CD4-positive, alpha-beta memory T cell (primary cell): ENCODE measurements at places on chromosomes 2 and 18. TPM values are rescaled to one million over a fixed set of nuclear protein-coding genes. Genes with fewer than 3 reads are reported as not detected.

The RESP18 gene
- not detected for total RNA-seq

The TGIF1 gene
- 95.1 TPM for total RNA-seq

The DIPK1C gene
- total RNA-seq = not detected

The DSG4 gene
- not detected for total RNA-seq

The KYNU gene
- 1.3 TPM for total RNA-seq

The ZSWIM2 gene
- total RNA-seq = not detected

- no peak for DNase-seq
- no peaks in the 10 kb centered on the region for H3K27me3 ChIP-seq
- no peaks in the 10 kb centered on the region for H3K36me3 ChIP-seq
- no peaks in the 10 kb centered on the region for H3K4me1 ChIP-seq
- H3K4me3 ChIP-seq = no peak overlapping the region
Observed at GRCh38 chr2:30655211-30655610, 152.0 kb downstream of the CAPN13 start.

- H3K4me1 ChIP-seq = no peaks in the 10 kb centered on the region
- DNase-seq = no peak
- no peak overlapping the region for H3K27ac ChIP-seq
- no peaks in the 10 kb centered on the region for H3K27me3 ChIP-seq
Observed at GRCh38 chr2:234869969-234870368, 81.8 kb upstream of the SH3BP4 start.

DNA sequence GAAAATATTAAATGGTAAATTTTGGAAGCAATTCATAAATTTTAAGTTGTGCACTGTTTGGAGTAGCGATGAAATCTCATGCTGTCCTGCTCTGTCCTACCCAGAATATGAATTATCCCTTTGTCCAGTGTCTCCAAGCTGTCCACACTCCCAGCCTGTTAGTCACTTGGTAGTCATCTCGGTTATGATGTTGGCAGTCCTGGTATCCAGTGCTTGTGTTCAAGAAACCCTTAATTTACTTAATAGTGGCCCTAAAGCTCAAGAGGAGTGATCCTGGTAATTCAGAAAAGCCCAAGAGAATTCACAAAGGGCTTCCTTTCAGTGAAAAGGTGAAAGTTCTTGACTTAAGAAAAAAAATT is 71.8 kb upstream of the STAM2 start:
- no peak overlapping the region for H3K4me3 ChIP-seq
- H3K27ac ChIP-seq = no peak overlapping the region
- no peaks in the 10 kb centered on the region for H3K36me3 ChIP-seq
- H3K4me1 ChIP-seq = no peaks in the 10 kb centered on the region
- H3K27me3 ChIP-seq = no peaks in the 10 kb centered on the region

GRCh38 chr2:240885566-240885965 is 10.4 kb downstream of the MAB21L4 start:
- no peak overlapping the region for H3K4me3 ChIP-seq
- no peak overlapping the region for H3K27ac ChIP-seq
- DNase-seq = no peak
- no peaks in the 10 kb centered on the region for H3K36me3 ChIP-seq
- H3K27me3 ChIP-seq = no peaks in the 10 kb centered on the region
- no peaks in the 10 kb centered on the region for H3K4me1 ChIP-seq

DNA sequence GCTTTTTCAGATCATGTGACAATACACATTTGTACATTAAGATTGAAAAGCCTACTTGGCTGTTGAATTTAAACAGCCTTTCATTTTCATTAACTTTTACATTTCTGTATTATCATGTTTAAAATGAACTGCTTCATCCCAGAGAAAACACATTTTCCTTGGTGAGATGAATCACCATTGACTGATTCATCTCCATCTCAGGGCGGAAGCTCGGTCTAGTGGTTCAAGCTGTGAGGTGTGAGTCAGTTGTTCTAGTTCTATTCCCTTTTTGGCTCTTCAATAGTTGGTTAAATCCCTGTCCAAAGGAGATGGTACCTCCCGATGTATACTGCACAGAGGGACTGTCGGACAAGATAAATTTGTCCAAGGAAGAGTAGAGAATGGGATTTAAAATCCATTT is 189.7 kb downstream of the ADCYAP1 start:
- no peaks in the 10 kb centered on the region for H3K4me1 ChIP-seq

DNA sequence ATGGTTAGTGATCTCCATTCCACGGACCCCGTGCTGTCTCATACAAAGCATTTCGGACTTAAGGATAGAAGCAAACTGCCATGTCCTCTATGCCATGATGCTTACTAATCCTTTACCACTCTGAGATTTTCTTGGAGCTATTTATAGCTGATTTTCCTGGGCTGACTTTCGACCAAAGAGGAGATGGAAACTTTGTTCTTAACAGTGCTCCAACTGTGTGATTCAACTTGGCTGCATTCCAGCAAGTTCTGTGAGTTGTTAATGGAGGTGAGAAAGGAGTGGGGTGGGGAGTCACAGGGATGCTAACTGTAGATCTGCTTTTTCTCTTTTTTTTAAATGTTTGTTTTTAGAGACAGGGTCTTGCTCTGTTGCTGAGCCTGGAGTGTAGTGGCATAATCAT is 45.5 kb upstream of the MSH2 start:
- no peak overlapping the region for H3K27ac ChIP-seq
- no peak overlapping the region for H3K4me3 ChIP-seq
- H3K4me1 ChIP-seq = no peaks in the 10 kb centered on the region
- H3K36me3 ChIP-seq = no peaks in the 10 kb centered on the region
- no peaks in the 10 kb centered on the region for H3K27me3 ChIP-seq
- DNase-seq = no peak

DNA sequence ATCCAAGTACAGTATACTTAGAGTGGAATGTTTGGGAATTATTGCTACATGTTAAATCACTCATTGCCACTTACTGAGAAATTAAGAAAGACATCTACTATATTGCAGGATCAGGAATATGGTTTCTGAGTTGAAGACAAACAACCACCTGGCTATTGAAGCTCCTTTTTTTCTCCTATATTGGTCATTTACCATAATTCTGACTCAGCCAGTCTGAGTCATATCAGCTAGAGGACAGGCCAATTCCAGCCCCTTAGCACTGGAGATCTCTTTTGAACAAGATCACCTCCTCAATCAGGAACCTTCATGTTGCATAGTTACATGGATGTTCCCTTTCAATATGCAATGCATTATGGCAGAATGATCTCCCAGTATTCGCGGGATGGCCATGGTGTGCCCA is 42.7 kb upstream of the CDH19 start:
- no peaks in the 10 kb centered on the region for H3K4me1 ChIP-seq
- no peaks in the 10 kb centered on the region for H3K27me3 ChIP-seq
- no peak for DNase-seq
- no peak overlapping the region for H3K27ac ChIP-seq
